ENCODE measurements at places on chromosomes 12 and 14.

GRCh38 chr12:2489275-2489674 lies 305.5 kb upstream of the FKBP4 start:
- DNase-seq, result no peak

GRCh38 chr12:65814038-65814437 lies 10.2 kb upstream of the HMGA2 start:
- DNase-seq, result no peak

DNA sequence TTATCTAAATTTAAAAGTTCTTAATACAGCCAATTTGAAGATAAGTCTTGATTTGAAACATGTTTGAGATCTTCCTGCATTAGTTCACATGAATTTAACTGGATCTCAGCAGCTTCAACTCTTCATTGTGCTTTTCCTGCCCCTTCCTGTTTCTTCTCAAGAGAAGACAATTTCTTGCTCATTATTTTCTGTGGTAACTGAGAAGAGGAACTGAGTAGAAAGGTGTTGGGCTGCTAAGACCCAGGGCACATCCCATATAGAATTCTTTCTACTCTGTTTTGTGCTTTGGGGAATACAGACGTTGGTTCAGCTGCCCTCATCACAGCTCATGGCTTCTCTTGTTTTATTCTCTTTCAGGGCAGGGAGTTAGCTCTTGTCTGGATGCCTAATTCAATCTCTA lies 110.2 kb downstream of the SNAPC1 start:
- DNase-seq, result peak; percentile 38

- no peak for DNase-seq
These were observed 32.0 kb downstream of the LRIG3 start for GRCh38 chr12:58888131-58888783.

GRCh38 chr14:70982200-70982599 lies 74.9 kb downstream of the PCNX1 start:
- DNase-seq, result no peak

DNA sequence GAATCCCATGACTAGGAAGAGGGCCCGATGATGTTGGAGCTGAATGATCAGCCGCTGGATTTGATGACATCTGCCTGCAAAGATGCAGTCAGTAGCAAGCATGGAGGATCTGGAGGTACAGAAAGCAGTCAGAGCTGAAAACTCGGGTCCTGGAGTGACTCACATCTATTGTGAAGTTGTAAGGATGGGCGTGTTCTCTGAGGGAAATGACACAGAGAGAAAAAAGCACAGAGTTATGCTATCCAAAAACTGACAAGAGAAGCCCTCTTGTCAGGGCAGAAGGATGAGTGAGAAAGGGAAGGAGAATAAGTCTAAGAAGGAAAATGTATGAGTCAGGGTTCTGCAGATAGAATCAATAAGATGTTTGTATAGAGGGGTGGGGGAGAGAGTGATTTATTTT lies 380.4 kb upstream of the CCDC196 start:
- DNase-seq, result no peak

DNA sequence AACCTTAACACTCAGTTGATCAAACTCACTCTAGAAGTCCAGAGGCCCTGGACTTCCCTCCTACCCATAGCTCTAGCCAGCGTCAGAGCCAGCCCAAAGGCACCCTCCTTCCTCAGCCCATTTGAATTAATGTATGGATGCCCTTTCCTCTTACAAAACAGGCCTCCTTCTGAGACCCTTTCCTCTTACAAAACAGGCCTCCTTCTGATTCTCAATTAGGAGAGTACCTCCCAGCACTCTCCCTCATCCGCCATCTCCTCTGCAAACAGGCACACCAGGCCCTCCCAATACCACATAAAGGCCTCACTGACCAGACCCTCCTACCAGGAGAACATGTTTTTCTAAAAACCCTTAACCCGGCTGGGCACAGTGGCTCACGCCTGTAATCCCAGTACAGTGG lies 65.7 kb downstream of the MOK start:
- no peak for DNase-seq
